ENCODE measurements at places on chromosomes 7 and 10. TPM values are rescaled to one million over a fixed set of nuclear protein-coding genes. Genes with fewer than 3 reads are reported as not detected.

Gene CALML3
- not detected for total RNA-seq

Gene GRK5
- 5.0 TPM for total RNA-seq

GRCh38 chr10:116848032-116848943 is 1.0 kb upstream of the ENO4 start:
- DNase-seq, result no peak

DNA sequence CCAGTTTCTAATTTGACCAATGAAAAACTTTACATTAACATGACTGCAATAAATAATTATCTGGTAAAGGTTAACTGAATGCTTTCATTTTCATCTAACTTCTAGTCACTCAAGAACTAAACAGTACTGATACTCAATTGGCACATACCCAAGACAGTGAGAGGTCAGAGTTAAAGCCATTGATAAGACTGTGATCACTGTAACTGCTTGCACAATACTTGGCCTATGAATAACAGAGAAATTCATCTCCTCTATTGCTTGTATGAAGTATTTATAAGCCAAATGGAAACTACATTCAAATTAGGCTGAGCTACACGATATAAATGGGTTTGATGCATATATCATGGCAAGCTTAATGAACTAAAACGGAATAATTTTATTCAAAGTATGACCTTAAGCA is 43.0 kb downstream of the HERC4 start:
- no peak for DNase-seq
